ENCODE measurements at places on chromosomes 11 and 22.

DNA sequence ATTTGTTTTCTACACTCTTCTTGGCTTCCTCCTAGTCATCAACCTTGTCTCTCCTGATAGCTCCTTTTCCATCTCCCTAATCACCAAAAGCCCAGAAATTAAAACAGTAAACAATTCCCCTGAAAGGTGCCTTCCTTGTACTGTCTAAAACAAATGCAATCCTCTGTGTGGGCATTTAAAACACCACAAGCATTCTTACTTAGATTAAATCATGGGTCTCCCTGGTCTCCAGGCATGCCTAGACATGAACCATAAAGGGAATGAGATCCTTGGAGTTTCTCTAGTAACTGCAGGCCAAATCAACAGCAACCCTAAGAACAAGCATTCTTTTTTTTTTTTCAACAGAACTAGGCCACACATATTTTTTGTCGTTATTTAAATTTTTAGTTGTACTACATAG is 1.9 kb downstream of the BTG4 start:
- no peak for DNase-seq

DNA sequence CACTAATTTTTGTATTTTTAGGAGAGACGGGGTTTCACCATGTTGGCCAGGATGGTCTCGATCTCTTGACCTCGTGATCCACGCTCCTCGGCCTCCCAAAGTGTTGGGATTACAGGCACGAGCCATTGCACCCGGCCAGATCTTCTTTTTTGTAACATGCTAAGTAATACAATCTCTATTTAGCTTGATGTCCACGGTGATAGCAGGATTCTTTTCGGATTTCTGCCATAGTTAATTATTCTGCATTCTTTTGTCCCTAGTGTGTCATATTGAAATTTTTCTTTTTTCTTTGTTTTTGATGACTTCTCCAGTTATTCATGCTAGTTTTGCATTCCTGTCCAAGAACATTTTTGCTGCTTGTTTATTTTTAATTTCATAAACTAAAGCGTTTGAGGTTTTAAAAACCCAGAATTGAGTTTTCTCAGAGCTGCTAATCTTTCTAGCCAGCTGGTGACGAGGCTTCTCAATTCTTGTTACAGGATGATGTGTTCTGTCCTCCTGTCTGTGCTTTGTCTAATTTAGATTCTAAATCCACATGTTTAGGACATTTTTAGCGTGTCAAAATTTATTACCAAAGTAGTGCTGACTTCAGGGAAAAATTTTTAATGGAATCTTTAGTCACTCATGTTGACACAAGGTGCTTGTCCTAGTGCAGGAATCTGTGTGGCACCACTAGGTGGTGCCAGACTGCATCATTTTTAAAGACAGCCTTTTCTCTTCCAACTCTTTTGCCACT is 21.8 kb downstream of the NF2 start:
- DNase-seq: peak; percentile 81

DNA sequence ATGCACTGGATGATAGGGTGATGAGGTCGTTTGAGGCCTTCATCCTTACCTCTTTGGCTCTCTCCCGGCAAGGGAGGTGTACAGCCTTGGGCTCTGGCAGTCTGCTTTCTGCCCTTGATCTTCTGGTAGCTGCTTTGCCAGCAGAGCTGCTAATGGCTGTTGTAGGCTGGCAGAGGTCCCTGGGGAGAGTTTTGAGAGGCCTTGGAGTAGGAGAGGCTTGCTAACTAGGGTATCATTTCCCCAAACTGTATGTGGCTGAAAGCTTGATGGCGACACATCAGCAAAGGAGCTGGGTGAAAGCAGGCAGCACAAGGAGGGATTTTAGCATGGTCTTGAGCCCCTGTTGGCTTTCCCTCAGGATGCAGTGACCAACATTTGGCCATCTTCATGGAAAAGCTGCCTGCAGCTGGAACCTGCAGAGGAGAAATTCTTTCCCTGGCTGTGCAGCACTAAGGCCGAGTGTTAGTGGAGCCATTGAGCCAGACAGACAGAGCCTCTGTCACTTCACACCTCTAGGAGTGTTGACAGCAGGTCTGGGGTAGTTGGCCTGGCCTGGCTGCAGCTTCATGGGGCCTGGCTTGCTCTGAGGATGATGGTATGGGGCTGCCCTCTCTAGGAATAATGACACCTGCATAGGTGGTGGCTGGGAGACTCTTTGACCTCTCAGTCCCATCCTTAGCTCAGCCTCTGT is 3.5 kb upstream of the AMPD3 start:
- no peak for DNase-seq

DNA sequence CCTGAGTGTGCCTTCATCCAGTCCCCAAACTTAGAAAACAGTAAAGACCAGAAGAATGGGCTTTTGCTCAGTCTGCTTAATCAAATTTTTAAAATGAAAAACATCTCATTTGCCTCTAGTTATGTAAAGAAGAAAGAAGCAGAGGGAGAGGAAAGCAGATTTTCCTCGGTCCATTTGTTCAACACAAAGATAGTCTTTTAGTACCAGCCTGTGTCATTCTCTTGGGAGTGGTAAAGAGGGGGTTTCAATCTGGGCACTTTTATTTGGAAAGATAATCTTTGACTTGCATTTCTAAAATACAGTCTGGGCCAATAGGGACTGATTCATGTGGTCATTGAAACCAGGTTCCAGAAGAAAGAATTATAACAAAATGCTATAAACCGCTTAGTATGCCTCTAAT is 29.5 kb downstream of the KREMEN1 start:
- DNase-seq: no peak

- no peak for DNase-seq
These were observed 750.7 kb downstream of the BRD1 start for GRCh38 chr22:49077036-49077393.

DNA sequence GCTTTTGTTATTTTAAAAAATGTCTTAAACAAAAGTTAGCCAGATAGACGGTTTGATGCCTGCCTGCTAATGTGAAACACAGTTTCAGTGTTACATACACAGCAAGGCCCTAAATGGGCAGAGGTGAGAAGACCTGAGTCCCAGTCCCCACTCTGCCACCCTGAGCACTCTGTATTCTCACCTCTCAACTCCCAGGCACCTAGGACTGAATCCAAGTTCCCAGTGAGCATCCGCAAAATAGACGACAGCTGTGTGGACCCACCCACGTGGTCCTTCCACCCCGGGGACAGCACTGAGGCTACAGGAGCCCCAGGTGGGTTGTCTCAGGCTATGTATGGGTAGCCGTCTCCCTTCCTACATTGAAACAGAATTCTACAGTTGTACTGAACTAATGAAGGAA is 111.5 kb downstream of the RPL27A start:
- DNase-seq: no peak

DNA sequence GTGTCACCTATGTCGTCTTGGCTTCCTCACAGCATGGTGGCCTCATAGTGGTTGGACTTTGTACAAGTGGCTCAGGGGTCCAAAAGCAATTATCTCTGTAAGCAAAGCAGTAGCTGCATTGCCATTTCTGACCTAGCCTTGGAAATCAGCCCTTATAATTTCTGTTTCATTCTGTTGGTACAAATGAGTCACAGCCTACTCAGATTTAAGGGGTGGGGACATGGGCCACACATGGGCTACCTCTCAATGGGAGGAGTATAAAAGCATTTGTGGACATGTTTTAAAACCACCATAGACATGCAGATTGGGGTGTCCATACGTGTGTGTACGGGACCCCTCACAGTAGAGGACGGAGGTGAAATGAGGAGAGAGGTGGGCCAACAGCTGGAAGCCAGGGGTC is 41.6 kb downstream of the CHRDL2 start:
- DNase-seq: no peak

DNA sequence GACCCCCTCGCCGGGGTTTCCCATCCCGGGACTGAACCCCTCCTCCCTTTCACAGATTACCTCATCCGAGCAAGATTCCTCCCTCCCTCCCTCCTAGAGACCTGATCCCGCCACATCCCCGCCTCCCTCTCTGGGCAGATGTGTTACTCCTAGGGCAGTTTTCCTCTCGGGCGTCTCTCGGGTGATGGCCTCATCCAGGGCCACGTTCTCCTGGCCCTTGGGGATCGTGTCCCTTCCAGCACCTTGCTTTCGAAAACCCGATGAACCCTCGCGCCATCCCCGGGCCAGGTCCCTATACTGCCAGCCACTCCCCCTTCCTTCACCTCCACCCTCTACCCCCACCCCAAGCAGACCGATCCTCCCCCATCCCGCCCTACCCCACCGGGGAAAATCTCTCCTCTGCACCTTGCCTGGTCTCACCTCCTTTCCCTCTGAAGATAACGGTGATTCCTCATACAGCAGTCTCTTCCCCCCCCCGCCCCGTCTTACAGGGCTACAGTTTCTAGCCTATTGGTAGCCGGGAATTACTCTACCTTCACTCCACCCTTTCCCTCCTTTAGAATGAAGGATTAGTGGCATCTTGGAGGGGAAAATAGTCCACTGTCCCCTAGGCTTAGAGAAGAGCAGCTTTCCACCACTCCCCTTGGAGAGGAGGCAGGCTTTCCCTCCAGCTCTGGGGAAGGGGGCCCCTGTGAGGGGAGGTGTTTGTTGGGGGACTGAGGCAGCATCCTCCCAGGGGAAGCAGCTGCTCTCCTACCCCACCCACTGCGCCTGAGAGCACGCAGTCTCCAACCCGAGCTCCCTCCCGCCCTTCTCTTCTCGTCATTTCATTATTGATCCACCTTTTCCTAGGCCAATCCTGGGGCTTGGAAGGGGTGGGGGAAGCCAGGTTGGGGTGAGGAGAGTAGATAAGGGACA is 1.2 kb downstream of the KMT2A start:
- no peak for DNase-seq

DNA sequence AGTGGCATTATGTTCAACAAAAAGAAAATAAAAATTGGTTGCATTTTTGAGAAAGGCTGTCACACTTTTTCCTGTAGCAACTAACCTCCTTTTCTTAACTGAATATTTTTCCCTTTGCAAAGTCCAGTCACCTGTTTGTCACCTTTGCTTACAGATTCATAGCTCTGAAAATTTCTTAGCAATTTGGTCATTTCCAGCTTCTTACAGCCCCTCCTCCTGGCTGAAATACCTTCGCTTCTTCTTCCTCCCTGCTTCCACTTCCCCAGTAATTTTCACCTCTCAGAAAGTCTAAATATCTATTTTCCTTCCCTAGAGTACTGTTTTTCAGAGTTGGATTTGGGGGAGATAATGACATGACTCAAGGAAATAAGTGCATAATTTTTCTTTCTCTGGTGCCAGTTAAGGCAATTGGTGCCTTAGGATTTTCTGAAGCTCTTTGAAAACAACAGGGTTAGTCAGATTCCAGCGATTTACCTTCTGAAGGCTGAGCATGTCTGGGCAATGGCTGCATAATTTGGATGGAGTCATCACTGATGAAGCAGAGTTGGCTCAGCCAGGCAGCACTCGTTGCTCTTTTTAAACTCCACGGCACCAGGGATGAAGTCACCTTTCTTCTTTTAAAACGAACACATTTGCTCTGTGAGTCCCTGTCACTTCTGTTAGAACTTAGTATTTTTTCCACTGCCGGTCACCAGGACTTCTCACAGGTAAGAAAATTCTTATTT is 62.1 kb upstream of the AMOTL1 start:
- DNase-seq: peak; percentile 16

GRCh38 chr22:37234736-37235711 is 9.0 kb downstream of the RAC2 start:
- DNase-seq: no peak

GRCh38 chr11:35540526-35540925 is 15.1 kb upstream of the PAMR1 start:
- no peak for DNase-seq

- no peak for DNase-seq
These were observed 15.3 kb upstream of the SYTL2 start for GRCh38 chr11:85826116-85826855.

- no peak for DNase-seq
These were observed 100.2 kb downstream of the TBC1D22A start for GRCh38 chr22:46862418-46863324.

- DNase-seq: no peak
These were observed 36.0 kb downstream of the CD6 start for GRCh38 chr11:61007383-61007955.
